ENCODE measurements at places on chromosomes 12 and 14. TPM values are rescaled to one million over a fixed set of nuclear protein-coding genes. Genes with fewer than 3 reads are reported as not detected.
A peak's percentile ranks its signal among the peaks of the same experiment; 100 is the strongest.

Gene CPNE6
- not detected for total RNA-seq

Gene TMCC3
- 2.4 TPM for total RNA-seq

Gene SLCO1B1
- 0.37 TPM for total RNA-seq

Gene PAWR
- total RNA-seq, result 512 TPM

Gene PRPH
- total RNA-seq, result 1.7 TPM

Gene SPPL3
- 35.5 TPM for total RNA-seq

Gene DLGAP5
- total RNA-seq, result 141 TPM

GRCh38 chr12:51507178-51507577, 82.5 kb downstream of the SLC4A8 start:
- DNase-seq, result no peak

GRCh38 chr12:117518594-117519270, 157.3 kb upstream of the NOS1 start:
- DNase-seq, result no peak

- DNase-seq, result no peak
These were observed 12.0 kb downstream of the OSBPL8 start for GRCh38 chr12:76547526-76547925.

- DNase-seq, result peak; percentile 97
These were observed 24.3 kb upstream of the HSPB8 start for GRCh38 chr12:119154435-119154818.

All from WTC11 (cell line).